ENCODE measurements at places on chromosomes 7 and 10. TPM values are rescaled to one million over a fixed set of nuclear protein-coding genes. Genes with fewer than 3 reads are reported as not detected.

DNA sequence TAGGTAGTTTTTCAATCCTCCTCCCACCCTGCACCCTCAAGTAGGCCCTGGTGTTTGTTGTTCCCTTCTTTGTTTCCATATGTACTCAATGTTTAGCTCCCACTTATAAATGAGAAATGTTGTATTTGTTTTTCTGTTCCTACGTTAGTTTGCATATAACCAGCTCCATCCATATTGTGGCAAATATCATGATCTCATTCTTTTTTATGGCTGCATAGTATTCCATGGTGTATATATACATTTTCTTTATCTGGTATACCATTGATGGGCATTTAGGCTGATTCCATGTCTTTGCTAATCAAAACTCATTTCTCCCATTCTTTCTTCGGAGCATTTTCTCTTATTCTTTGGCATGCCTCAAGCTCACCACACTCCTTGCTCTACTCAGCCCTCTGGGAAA is 789.6 kb upstream of the KCND2 start:
- no peak for DNase-seq

GRCh38 chr10:118939211-118940007 is 90.1 kb upstream of the NANOS1 start:
- no peak for DNase-seq

DNA sequence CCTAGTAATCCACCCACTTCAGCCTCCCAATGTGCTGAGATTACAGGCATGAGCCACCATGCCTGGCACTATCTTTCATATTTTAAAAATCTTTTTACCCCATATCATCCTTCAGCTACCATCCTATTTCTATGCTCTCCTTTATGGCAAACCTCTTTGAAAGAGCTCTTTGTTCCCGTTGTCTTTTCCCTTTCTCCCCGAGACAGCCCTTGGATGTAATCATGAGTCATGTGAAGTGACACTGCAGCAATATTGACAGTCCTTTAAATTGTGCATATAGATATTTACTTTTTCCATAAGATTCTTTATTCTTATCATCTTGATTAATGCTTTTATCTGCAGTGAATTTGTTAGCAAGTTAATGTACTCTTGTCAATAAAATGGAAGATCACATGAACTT is 286.6 kb downstream of the ANKRD7 start:
- no peak for DNase-seq

- DNase-seq = no peak
These were observed 234.5 kb downstream of the AHR start for GRCh38 chr7:17532861-17533404.

- peak; percentile 89 for DNase-seq
These were observed 27.3 kb downstream of the PPIF start for GRCh38 chr10:79374312-79375191.

DNA sequence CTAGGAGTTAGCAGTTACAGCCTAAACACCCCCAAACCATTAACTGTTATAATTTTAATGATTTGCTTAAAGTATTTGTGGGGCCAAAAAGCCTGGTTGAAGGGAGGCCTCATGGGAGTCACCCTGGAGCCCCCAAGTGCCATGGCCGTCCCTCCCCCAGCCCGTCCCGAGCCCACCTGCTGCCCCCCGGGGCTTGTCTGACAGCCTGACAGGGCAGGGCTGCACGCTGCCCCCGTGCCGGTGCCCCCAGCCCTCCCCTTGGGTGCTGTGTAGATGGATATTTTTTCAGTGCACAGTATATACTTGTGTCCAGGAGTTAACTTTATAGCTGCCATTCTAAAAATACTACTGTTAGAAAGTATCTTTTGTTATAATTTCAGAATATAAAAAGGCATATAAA is 108.4 kb downstream of the CYTH3 start:
- no peak for DNase-seq

DNA sequence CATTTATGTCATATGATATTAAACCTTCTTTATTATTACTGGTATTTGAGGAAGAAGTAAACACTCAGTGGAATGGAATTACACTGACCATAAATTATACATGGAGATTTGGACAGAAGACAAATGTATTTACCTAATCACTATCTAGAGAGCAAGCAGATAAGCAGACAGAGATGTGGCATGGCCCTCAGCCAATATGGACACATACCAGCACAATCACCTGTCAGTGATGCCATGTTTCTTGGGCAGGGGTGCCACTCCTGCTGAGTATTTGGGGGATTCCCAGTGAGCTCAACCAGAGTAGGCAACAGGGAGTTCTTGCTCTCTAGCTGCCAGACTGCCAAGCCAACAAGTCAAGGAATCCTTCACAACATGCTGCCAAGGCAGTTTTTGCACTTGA is 866.3 kb upstream of the LRRN3 start:
- no peak for DNase-seq

- no peak for DNase-seq
These were observed 85.9 kb upstream of the AGBL3 start for GRCh38 chr7:134900166-134900982.

DNA sequence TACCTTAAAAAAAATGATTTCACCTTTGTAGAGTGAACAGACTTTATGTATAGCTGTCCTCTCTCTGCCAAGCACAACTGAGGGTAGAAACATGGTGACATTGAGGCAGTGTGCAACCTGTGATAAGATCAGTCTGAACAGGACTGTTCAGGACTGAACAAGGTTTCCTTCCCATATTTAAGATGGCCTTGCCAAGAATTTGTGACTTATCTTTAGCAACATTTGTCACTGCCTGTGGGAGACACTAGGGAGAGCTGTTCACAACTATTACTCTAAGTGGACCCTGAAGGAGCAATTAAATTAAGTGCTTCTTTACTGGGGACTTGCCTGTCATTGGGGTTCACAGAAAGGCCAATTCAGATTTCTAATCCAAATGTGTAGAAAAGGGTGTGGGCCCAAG is 6.7 kb downstream of the OR13A1 start:
- no peak for DNase-seq

DNA sequence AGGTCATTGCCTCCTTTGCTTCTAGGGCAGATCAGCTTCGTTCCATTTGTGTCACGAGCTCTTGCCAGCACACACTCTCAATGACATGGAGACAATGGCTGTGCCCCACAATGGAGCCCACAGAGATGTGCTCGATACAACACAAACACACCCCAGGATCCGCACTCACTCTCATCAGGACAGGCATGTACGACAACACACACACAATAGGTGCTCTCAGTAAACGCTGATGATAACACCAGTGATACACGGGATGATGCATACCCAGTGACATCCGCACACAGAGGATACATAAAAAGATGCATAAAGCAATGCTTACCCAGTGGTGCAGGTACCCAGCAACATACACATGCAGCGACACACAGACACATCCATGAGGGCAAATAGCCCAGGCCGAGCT is 61.2 kb upstream of the LBX1 start:
- DNase-seq = no peak

GRCh38 chr10:74967911-74968666 is 141.7 kb downstream of the KAT6B start:
- DNase-seq = no peak

DNA sequence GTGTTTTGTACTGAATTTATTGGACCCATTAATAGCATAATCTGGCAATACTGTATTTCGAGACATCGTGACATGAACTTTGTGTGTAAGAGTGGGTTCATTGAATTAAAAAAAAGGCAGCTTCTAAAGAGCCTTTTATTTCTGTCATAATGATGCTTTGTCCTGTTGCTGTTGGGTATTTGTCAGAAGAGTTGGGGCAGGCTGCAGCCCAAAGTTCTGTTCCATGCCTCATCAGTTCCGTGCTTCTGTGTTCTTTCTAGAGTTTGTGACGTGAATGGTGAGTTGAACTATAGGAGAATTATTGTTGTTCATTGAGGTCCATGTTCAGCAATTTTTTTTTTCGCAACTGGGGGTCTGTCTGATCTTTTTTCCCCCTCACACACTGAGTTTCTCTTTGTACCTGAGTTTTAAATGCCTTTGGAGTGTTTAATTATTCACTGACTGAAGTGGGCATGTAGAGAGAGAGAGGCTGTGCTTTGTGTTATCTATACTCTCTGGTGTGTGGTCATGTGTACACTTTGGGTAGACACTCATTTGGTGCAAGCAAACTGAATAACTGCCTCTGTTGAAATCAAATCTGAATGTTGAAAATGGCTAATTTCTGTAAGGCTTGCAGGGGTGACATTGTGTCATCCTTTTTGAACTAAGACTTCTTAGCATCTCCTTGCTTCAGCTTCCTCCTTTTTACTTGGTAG is 69.8 kb downstream of the ADD3 start:
- no peak for DNase-seq

STEAP1 gene
- total RNA-seq = 1.0 TPM

MYH16 gene
- total RNA-seq = not detected

WDR86 gene
- total RNA-seq = 57.0 TPM

All from endothelial cell (in vitro differentiated cells).